ENCODE measurements at places on chromosomes 1 and 21.
A peak's percentile ranks its signal among the peaks of the same experiment; 100 is the strongest.

DNA sequence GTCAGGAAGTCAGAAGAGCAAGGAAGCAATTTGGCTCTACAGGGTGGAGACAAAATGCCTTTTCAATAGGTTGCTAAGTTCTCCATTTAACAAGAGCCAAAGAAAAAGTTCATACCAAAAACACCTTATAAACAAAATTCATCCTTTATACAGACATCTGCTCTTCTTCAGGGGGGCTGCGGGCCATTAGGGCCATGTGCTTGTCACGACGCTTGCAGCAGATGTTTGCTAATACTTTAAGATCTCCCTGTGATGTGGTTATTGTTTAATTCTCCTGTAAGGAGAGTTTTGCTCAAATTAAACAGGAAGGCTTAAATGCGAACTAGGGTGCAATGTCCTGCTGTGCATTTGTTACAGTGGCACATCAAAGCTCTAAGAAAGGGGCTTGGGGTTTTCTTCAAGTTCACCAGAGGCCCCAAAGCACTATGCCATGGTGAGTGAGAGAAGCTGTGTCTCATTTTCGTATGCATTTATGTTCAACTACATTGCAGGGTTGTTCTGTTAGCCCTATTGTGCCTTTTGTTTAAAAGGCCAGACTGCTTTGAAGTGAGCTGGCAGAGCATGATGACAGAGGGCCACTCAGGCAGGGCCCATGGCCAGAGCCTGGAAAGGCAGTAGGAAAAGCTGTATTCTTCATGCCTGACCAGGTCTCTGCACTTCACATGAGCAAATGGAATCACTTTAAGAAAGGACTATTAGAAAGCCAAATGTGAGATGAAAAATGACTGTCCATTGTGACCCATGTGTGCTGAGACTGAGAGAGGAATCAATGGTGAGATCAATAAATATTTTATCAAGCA is 24.8 kb upstream of the NTPCR start:
- no peak overlapping the region for H3K27ac ChIP-seq
- no peaks in the 10 kb centered on the region for H3K4me1 ChIP-seq
- H3K4me3 ChIP-seq, result no peak overlapping the region
- H3K36me3 ChIP-seq, result no peaks in the 10 kb centered on the region
- no peak for DNase-seq
- no peaks in the 10 kb centered on the region for H3K27me3 ChIP-seq

GRCh38 chr1:86155807-86156565 is 586 bp downstream of the COL24A1 start:
- DNase-seq, result no peak
- no peak overlapping the region for H3K27ac ChIP-seq
- peak overlapping the region; percentile 62 for H3K4me3 ChIP-seq

DNA sequence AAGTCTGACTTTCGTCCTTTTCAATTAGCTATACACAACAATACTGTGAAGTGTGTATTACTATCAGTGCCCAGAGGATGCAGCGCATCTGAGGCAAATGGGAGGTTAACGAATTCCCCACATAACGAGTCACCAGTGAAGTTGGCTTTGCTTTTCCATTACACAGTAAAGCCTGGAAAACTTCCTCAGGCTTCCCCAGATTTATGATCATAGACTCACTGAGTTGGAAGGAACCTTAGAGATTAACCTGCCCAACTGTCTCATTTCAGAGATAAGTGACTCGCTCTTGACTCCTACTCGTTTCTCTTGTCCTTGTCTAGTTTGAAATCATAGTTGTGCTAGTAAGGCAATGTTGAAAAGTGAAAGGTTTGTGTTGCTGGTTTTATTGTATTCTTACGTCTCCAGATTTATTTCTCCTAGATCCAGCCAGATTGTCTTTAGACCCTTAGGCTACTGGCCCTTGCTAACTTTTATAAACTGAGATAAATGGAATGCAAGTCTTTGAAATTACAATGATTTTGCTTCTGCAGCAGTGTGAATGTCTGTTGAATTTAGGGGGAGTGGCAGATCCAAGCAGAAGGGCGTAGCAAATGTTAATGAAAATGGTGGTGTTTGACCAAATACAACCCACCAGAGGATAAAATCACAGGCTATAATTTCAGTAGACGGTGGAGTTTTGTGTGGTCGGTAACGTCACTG is 17.3 kb downstream of the S1PR1 start:
- H3K36me3 ChIP-seq, result no peaks in the 10 kb centered on the region
- H3K4me3 ChIP-seq, result no peak overlapping the region
- no peaks in the 10 kb centered on the region for H3K27me3 ChIP-seq
- no peak overlapping the region for H3K27ac ChIP-seq

- no peak overlapping the region for H3K27ac ChIP-seq
- no peaks in the 10 kb centered on the region for H3K4me1 ChIP-seq
- H3K36me3 ChIP-seq, result no peaks in the 10 kb centered on the region
Measured at GRCh38 chr1:2986549-2987305, 34.5 kb upstream of the ACTRT2 start.

DNA sequence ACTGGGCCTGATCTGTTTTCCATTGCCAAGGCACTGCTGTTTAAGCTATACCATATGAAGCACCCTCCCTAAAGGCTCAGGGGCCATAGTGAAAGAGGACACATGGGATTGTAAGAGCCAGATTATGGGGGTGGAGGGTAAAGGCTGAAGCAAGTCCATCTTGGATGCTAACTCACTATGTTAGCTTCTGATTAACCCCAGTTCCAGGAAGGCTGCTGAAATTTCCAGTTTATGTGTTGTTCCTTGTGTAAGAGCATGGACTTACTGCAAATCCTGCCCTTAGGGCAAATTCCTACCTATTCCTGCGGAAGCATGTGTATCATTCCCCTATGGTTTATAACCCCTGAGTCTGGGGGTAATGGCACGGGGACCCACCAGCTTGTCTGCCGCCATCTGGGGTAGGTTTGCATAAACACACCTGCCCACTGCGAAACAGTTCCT is 91.8 kb upstream of the SERBP1 start:
- H3K4me3 ChIP-seq, result no peak overlapping the region
- no peak for DNase-seq
- H3K4me1 ChIP-seq, result no peaks in the 10 kb centered on the region
- no peak overlapping the region for H3K27ac ChIP-seq

GRCh38 chr21:25822981-25823380 is 88.2 kb downstream of the GABPA start:
- H3K27ac ChIP-seq, result no peak overlapping the region
- H3K36me3 ChIP-seq, result no peaks in the 10 kb centered on the region
- no peaks in the 10 kb centered on the region for H3K4me1 ChIP-seq
- no peak for DNase-seq

DNA sequence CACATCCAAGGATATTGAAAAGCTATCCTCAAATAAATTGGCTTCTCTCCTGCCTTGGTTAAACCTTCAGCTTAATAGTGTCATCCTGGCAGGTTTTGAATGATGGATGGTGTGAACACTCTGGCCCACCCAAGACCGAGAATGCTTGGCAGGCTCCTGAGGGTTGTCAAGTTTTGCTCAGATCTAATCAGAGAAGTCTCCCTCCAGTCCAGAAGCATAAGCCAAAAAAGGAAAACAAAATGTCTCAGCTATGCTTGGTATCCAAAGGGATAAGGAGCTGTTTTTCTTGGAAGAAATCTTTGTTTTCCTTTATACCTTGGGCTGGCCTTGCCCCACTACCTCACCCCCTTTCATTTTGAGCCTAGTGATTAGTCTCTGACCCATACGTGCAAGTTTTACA is 172.7 kb downstream of the CRB1 start:
- no peaks in the 10 kb centered on the region for H3K36me3 ChIP-seq
- H3K4me3 ChIP-seq, result no peak overlapping the region
- no peak overlapping the region for H3K27ac ChIP-seq

DNA sequence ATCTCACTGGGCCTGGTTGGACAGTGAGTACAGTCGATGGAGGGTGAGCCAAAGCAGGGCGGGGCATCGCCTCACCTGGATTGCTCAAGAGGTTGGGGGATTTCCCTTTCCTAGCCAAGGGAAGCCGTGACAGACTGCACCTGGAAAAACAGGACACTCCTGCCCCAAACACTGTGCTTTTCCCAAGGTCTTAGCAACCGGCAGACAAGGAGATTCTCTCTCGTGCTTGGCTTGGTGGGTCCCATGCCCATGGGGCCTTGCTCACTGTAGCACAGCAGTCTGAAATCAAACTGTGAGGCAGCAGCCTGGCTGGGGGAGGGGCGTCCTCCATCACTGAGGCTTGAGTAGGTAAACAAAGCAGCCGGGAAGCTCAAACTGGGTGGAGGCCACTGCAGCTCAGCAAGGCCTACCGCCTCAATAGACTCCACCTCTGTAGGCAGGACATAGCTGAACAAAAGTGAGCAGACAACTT is 11.3 kb downstream of the C1orf105 start:
- no peaks in the 10 kb centered on the region for H3K27me3 ChIP-seq
- peak overlapping the region; percentile 16 for H3K4me3 ChIP-seq
- DNase-seq, result peak; percentile 72
- no peaks in the 10 kb centered on the region for H3K4me1 ChIP-seq

GRCh38 chr1:65421351-65422025 is 1.0 kb downstream of the LEPR start:
- peaks cover 4% of the 10 kb centered on the region for H3K36me3 ChIP-seq
- H3K27me3 ChIP-seq, result no peaks in the 10 kb centered on the region
- H3K4me1 ChIP-seq, result peaks cover 24% of the 10 kb centered on the region
- DNase-seq, result no peak
- H3K4me3 ChIP-seq, result peak overlapping the region; percentile 72

DNA sequence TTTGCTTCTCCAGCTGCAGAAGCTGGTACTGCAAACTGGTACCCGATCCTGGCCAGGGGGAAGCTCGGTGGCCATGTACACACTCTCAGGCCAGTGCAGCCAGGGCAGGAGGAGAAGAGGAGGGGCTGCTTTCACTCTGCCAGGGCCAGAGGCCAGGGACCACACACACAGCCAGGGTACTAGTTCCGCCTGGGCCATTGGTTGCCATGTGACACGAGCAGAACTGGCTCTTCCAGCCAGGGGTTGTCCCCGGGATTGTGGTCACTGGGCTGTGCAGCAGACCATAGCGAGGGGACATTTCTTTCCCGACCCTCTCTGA is 3.7 kb upstream of the SHISAL2A start:
- no peak overlapping the region for H3K4me3 ChIP-seq
- H3K27ac ChIP-seq, result no peak overlapping the region
- peaks cover 20% of the 10 kb centered on the region for H3K27me3 ChIP-seq
- peaks cover 6% of the 10 kb centered on the region for H3K4me1 ChIP-seq

DNA sequence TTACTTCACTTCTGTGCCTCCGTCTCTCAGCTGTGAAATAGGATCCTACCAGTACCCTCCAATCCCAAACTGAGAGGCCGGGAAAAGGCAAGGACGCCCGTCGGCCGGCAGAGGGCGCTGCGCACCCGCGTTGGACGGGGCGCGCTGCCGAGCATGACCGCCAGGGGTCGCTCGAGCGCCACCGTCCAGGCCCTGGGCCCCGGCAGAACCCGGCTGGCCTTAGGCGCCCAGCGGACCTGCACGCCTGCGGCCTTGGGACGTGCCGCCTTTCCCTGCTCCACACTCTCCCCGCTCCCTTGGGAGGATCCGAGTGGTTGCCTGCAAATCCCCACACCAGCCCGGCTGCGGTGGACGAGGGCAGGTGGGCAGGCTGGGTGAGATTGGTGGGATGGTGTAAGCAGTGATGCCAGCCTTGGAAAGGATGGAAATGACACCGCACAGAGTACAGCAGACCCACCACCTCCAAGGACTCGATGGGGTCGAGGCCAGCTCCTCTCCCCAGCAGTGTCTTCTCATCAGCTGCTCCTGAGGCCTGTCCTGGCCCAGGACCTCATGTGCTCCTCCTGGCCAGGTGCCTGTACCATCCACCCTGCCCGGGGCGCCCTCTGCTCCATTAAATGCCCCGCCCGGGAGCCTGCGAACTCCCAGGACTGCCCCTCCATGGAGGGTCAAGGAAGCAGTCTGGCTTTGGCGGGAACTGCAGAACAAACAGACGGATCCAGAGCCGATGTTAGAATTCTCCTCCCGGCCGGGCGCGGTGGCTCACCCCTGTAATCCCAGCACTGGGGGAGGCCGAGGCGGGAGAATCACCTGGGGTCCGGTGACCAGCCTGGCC is 47.4 kb upstream of the LBR start:
- no peaks in the 10 kb centered on the region for H3K36me3 ChIP-seq
- no peaks in the 10 kb centered on the region for H3K4me1 ChIP-seq
- no peaks in the 10 kb centered on the region for H3K27me3 ChIP-seq
- H3K4me3 ChIP-seq, result no peak overlapping the region
- no peak overlapping the region for H3K27ac ChIP-seq
- peak; percentile 25 for DNase-seq

DNA sequence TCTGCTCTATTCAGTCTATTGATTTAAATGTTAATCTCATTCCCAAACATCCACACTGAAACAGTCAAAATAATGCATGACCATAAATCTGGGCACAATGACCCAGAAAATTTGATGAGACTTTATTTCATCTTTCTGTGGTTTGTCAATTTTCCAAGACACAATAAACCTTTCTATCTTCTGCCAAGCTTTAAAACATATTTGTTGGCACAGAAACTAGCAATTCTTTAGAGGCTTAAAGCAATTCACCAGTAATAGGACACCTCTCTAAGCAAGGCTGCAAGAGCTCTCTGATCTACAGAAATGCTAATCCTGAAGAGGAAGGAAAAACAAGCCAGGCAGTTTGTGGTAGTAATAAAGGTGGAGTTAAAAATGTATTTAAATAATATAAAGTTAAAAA is 113.7 kb downstream of the FCRL5 start:
- no peak for DNase-seq
- H3K4me1 ChIP-seq, result no peaks in the 10 kb centered on the region
- no peak overlapping the region for H3K27ac ChIP-seq
- no peaks in the 10 kb centered on the region for H3K27me3 ChIP-seq

DNA sequence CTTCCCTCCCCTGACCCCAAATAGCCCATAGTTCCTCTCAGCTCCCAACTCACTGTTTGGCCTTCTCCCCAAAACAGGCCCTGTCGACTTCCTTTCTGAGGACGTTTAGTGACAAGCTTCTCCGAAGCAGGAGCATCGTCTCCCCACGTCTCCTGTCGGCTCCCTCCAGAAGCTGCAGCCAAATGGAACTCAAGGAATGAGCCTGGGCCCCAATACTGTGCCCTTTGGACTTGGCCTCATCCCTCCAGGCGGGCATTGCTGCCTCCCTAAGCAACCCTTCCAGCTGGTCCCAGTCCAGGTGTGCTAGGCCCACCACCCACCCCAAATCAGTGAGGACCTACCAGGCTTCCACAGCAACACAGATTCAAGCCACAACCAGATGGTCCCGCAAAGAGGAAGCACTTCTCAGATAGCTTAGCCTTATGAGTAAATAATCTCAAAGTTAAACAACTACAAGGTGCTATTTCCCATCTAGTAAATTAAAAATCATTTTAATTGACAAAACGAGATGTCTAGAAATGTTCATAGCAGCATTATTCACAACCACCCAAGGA is 33.0 kb downstream of the ACOT7 start:
- no peak overlapping the region for H3K27ac ChIP-seq
- no peak for DNase-seq
- no peaks in the 10 kb centered on the region for H3K36me3 ChIP-seq
- no peaks in the 10 kb centered on the region for H3K27me3 ChIP-seq
- H3K4me3 ChIP-seq, result no peak overlapping the region

GRCh38 chr1:41827991-41828570 is 90.6 kb downstream of the HIVEP3 start:
- H3K27ac ChIP-seq, result no peak overlapping the region
- H3K4me3 ChIP-seq, result no peak overlapping the region
- no peaks in the 10 kb centered on the region for H3K27me3 ChIP-seq
- peaks cover 6% of the 10 kb centered on the region for H3K4me1 ChIP-seq
